ENCODE measurements at places on chromosomes 7 and 10. TPM values are rescaled to one million over a fixed set of nuclear protein-coding genes. Genes with fewer than 3 reads are reported as not detected.

TAS2R41 gene
- total RNA-seq, result not detected

SERPINE1 gene
- total RNA-seq, result 1.2 TPM

CYP2C19 gene
- not detected for total RNA-seq

MYL10 gene
- not detected for total RNA-seq

SP4 gene
- total RNA-seq, result 58.7 TPM

TLX1 gene
- total RNA-seq, result not detected

PLCE1 gene
- total RNA-seq, result 0.06 TPM

FAM24B gene
- total RNA-seq, result 15.3 TPM

ARMC3 gene
- not detected for total RNA-seq

All from activated CD8-positive, alpha-beta memory T cell treated with anti-CD3 and anti-CD28 coated beads, Interleukin-2, amount 10 ng/mL, durations not matched to agents 7 days and 5 days (primary cell).